CD4-positive, alpha-beta T cell treated with Interleukin-15 for 1 hour (primary cell): ENCODE measurements at places on chromosomes 1 and 21.

DNA sequence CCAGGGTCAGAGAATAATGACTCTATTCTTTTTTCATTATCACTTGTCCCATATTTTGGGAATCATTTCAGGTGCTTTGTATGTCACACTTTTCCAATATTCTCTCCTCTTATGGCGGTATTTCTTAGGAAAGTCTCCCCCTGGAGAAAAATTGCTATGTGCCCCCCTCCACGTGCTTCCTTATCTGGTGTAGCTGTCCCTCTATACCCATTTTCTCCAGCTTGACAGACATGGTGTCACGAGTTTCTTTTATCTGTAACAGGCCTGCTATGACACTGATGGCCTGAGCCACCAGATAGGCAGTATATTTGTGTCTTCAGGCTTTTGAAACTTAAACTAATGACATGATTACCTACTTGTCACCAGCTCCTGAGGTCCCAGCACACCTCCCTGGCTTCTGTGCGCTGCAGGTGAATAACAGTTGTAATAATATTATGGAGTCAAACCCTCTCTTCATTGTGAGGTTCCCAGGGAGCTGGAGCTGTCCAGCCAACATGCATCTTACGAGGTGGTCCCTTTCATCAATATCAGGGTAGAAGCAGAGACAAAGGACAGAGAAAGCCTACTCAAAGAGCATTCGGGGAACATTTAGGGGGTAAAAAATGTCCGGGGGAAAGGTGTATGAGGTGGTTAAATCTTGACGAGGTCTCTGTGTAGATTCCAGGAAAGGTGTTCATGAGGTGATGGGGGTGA lies 71.2 kb upstream of the DUSP10 start:
- no peak for DNase-seq

DNA sequence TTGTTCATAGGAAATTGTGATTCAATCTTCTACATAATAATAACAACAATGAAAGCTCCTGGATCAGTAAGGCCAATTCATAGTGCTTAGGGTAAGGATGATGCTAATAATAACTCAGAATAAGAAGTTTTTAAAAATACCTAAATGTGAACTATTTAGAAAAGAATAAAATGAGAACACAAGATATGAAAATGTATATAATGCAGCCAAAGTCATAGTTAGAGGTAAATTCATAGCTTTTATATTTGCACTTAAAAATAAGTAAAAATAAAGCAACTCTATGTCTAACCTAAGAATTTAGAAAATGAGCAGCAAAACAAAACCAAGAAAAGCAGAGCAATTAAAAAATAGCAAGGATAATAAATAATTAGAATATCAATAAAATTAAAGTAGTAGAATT lies 43.5 kb upstream of the JUN start:
- DNase-seq = no peak

DNA sequence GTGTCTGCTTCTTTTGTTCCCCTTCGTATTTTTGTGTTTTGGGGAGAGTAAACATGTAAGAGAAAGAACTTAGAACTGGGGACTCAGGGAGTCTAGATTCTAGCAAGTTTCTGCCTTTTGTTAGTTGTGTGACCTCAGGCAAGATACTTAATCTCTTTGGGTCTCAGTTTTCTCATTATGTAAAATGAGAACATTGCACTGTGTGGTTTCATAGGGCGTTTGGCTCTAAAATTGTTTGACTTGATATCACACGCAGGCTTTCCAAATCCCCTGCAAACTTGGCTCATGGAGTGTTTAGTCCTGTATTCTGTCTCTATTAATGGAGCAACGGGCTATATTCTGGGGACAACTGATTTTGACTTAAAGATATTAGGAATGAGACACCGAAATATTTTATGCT lies 57.7 kb downstream of the NTNG1 start:
- no peak for DNase-seq

GRCh38 chr1:15598436-15598835 lies 13.6 kb upstream of the AGMAT start:
- DNase-seq = no peak

DNA sequence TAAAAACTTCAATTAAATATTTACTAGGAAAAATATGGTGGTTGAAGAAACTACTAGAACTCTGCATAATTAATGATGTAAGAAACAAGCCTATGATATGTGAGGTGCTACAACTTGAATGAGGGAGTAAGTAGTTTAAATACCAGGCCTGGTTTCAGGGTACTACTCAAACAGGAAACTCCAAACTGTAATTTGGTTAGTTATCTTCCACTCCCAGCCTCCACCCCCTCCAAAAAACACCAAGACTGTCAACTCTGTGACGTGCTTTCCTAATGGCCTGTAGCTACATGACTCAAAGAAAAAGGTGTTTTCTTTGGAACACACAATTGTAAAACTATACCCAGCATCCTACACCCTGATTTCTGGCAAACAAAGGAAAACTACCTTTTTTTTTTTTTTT lies 55.9 kb upstream of the RCC1 start:
- DNase-seq = no peak

- DNase-seq = peak; percentile 5
These were observed 17.1 kb downstream of the TEX35 start for GRCh38 chr1:178530037-178530402.
